Retinal pigment epithelial cell (primary cell): ENCODE measurements at places on chromosomes 16 and 17.

- DNase-seq = no peak
These were observed 241.4 kb upstream of the DYNLRB2 start for GRCh38 chr16:80299416-80299815.

DNA sequence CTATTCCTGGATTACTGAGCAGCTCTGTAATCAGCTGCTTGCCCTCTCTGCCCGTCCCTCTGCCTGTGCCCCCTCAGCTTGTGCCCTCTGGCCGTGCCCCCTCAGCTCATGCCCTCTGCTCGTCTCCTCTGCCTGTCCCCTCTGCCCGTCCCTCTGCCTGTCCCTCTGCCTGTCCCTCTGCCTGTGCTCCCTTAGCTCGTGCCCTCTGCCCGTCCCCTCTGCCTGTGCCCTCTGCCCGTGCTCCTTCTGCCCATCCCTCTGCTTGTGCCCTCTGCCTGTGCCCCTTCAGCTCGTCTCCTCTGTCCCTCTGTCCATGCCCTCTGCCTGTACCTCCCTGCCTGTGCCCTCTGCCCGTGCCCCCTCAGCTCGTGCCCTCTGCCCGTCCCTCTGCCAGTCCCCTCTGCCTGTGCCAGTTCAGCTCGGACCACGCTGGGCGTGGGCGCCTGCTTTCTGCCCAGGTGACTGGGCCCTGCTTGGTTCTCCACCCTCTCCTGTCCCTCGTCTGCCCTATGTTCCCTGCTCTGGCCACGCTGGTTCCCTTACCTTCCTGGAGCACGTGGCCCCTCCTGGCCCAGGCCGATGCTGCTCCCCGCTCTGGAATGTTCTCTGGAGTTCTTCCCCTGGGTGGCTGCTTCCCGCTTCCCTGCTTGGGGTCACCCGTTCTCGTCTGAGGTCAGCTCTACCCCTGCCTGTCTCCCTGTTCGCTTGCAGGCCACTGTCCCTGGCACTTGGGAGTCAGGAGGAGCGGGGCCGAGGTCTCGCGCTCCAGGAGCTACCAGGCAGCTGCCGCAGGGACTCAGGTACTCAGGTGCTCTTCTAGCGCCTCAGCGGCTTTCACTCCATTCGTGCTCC lies 63.9 kb downstream of the BANP start:
- no peak for DNase-seq

DNA sequence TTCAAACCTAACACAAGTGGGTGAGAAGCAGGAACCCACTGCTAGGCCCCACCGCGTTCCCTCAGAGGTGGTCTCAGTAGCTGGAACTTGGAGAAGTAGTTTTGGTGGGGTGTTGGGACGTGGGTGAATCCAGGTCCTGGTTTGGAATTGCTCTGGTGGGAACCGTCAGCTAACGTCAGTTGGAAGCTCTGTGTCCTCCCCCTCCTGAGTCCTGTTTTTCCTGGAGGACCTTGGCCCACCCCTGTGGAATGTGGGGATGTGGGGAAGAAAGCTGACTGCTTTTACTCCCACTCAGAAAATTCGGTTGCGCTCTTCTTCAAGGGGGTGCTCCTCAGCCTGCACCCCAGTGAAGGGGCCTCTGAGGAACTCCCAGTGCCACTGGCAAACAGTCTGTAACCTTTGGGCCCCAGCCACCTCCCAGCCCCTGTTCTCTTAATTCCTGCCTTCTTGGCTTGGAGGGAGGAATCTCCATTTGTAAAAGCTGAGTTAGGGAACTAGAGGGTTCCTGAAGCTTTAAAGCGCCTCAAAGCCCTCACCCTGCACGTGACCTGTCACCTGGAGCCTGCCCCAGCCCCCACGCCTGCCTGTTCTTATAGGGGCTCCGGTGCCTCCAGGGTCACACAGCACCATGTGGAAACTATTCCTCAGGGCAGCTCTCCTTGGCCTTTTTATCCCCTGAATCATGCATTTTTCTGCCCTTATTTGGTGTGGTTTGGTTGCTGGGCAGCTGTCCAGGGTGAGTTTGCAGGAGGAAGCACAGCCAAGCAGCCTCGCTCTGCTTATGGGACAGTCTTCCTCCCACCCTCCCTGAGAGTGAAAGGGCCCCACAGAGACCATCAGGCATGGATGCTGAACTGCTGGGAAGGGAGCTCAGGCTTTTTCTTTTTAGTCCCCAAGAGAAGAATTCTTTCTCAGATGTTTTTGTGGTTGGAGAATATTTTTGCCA lies 16.2 kb upstream of the NAGLU start:
- DNase-seq = peak; percentile 96

GRCh38 chr17:79955167-79955549 lies 80.5 kb downstream of the TBC1D16 start:
- no peak for DNase-seq

GRCh38 chr17:47199627-47200324 lies 9.4 kb upstream of the MYL4 start:
- DNase-seq = no peak
